ENCODE measurements at places on chromosomes 1 and 21.

GRCh38 chr1:245589316-245589715 lies 434.5 kb downstream of the KIF26B start:
- DNase-seq, result no peak

DNA sequence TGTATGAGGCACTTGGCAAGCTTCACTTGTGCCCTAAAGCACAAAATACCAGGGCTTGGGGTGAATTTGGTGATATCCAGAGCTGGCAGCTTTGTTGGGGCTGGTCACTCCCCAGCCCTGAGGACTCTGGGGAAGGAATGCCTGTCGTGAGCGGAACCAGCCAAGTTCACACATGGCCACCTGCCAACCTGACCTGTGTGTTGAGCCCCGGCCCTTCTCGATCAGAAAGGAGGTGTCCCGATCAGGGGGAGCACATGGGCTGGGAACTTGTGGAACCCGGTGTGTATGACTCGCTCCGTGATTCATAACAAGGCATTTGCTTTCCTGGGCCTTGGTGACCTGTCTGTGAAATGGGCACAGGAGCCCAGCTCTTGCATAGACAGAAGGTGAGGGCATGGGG lies 43.1 kb downstream of the AGPAT3 start:
- DNase-seq, result no peak

DNA sequence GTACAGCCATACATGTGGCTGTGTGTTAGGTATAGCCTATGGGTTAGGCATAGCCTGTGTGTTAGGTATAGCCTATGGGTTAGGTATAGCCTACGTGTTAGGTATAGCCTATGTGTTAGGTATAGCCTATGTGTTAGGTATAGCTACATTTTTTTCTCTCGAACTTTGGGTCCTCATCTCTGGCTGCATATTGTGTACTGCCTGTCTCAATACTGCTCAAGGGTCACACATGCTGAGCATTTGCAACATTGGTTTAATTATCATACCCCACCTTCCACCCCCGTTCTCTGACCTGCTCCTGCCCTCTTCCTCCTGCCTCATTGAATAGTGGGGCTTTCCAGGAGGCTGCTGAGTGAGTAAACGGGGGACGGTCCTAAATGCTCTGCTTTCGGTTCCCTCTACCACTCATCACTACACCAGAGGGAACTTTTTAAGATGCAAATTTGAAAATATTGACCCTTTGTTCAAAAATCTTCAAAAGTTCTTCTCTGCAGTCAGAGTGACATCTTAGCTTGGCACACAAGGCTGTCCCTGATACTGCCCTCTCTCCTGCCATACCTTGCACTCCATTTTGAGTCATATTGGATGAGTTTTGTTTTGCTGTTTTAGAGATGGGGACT lies 17.8 kb downstream of the OR2B11 start:
- DNase-seq, result no peak

GRCh38 chr21:46346296-46347202 lies 22.6 kb downstream of the PCNT start:
- DNase-seq, result no peak

DNA sequence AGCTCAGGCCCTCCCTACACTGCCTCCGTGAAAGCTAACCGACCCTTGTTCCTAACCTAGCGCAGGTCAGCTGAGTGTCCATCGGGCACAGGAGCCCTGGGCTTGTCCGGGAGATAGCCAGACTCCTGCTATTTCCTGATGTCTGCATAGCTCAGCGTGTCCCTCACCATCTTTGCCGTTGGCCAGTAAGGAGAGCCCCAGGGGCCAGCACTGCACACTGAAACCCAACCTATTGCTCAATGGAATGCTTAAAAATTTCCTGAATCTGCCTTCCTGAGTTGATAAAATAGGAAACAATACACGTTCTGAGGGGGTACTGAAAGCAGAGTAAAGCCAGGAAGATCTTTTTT lies 2.2 kb downstream of the RUNX1 start:
- DNase-seq, result no peak

DNA sequence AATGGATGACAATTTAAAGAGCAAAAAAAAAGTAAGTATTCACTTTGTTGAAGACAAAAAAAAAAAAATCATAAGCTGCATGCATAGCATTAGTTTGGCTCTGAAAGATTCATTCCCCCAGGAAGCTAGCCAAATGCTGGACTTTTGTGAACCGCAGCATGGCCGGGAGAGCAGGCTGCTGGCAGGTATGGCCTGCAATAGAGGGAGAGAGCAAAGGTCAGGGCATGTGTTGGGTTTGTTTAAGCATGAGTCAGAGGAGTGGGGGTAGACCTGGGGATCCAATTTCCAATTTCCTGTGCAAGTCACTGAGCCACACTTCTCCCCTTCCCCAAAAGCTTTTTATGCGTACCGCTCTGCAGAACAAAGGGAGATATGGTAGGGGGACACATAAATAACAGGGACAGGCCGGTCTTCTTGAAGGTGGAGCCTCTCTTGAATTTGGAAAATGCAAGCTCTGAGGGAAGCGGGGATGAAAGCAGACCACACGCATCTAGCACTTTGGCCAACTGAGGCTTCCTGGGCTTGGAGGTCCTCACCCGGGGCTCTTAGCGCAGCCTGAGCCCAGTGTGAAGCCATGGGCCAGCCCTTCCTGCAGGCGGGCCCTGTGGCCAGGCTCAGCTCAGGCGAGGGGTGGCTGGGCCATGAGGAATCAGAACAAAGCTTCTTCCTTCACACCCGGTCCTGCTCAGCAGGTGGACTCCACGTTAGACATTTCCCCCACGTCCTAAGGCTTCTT lies 171.1 kb downstream of the TOMM20 start:
- peak; percentile 37 for DNase-seq

GRCh38 chr1:22711071-22711470 lies 432 bp downstream of the EPHB2 start:
- DNase-seq, result no peak

DNA sequence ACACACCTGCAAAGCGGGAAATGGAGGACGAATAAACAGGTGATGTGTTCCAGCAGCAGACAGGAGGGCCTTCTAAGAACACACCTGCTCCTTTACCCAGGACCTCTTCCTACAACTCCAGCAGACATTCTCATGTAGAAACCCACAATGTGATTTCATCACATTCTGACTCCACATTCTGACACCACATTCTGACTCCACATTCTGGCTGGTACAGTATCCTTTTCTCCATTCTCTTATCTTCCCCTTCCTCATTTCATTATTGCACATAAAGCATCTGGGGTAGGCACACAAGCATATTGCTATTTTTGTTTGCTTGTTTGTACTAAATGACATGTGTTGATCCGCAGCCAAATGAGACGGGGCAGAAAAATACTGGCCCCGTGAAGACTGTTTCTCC lies 3.6 kb upstream of the ZNF124 start:
- no peak for DNase-seq

GRCh38 chr1:230240446-230241086 lies 173.5 kb downstream of the GALNT2 start:
- no peak for DNase-seq

DNA sequence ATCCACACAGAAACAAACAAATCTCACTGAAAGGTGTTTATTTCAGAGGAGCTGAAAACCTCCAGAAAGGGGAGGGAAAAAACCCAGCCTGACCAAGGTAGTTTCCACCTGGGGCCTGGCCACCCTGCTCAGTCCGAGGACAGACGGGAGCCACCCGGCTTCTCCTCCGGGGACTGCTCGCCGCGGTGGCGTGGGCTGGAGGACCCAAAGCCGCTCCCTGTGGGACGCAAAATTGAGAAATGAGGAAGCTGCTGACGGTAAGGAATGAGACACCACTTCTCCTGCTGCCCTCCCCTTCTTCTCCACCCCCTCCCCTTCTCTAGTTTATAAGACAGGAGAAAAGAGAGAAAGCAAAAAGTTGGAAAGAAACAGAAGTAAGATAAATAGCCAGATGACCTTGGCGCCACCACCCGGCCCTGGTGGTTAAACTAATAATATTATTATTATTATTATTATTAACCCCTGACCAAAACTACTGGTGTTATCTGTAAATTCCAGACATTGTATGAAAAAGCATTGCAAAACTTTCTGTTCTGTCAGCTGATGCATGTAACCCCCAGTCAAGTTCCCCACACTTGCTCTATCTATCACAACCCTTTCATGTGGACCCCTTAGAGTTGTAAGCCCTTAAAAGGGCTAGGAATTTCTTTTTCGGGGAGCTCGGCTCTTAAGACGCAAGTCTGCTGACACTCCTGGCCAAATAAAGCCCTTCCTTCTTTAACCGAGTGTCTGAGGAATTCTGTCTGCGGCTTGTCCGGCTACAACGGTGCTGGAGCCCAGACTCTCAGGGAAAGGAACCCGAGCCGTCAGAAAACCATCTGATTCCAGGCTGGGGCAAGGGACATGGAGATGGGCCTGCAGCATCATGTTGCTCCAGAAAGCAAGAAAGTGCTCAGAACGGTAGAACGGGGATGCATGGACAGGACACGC lies 12.5 kb downstream of the ITGB2 start:
- no peak for DNase-seq

DNA sequence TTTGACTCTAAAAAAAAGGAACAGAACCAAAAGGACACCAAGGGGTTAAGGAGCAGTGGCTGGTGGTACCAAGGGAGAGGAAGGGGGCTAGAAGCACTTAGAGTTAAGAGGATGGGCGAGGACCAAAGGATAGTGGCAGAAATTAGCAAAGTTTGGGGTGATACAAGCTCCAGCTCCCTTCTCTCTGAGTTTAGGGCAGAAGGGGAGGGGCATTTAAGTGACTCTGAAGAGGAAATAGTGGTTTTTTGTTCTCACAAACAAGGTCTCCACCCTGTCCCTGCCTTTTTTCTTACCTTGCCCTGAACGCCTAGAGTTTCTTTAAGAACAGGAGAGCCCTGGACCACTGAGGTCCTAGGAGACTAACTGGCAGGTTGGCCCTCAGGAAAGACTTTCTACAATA lies 3.3 kb downstream of the CDC42SE1 start:
- no peak for DNase-seq

GRCh38 chr1:235989105-235989504 lies 75.8 kb downstream of the NID1 start:
- no peak for DNase-seq

DNA sequence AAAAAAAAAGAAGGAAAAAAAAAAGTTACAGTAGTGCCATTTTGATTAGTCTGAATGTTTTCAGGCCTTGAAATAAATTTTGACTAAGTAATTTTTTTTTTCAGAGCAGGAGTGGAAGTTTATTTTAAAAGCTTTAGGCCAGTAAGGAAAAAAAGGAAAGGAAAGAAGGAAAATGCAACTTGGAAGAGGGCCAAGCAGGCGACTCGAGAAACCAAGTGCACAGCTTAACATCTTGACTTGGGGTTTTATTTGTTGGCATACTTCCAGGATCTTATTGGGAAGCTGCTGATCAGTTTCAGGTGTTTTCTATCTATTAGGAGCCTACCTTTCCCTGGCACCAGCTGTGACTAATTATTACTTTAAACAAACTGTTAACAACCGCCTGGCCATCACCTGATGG lies 41.7 kb downstream of the ATF3 start:
- no peak for DNase-seq

DNA sequence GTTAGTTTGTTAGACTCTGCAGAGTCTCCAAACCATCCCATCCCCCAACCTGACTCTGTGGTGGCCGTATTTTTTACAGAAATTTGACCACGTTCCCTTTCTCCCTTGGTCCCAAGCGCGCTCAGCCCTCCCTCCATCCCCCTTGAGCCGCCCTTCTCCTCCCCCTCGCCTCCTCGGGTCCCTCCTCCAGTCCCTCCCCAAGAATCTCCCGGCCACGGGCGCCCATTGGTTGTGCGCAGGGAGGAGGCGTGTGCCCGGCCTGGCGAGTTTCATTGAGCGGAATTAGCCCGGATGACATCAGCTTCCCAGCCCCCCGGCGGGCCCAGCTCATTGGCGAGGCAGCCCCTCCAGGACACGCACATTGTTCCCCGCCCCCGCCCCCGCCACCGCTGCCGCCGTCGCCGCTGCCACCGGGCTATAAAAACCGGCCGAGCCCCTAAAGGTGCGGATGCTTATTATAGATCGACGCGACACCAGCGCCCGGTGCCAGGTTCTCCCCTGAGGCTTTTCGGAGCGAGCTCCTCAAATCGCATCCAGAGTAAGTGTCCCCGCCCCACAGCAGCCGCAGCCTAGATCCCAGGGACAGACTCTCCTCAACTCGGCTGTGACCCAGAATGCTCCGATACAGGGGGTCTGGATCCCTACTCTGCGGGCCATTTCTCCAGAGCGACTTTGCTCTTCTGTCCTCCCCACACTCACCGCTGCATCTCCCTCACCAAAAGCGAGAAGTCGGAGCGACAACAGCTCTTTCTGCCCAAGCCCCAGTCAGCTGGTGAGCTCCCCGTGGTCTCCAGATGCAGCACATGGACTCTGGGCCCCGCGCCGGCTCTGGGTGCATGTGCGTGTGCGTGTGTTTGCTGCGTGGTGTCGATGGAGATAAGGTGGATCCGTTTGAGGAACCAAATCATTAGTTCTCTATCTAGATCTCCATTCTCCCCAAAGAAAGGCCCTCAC lies at the start of gene OLIG2:
Gene OLIG2 (plus strand): TSS at position 447 of the 954 bp plus-strand sequence. CDS start 928 bp downstream, outside the sequence.
- peak; percentile 95 for DNase-seq

DNA sequence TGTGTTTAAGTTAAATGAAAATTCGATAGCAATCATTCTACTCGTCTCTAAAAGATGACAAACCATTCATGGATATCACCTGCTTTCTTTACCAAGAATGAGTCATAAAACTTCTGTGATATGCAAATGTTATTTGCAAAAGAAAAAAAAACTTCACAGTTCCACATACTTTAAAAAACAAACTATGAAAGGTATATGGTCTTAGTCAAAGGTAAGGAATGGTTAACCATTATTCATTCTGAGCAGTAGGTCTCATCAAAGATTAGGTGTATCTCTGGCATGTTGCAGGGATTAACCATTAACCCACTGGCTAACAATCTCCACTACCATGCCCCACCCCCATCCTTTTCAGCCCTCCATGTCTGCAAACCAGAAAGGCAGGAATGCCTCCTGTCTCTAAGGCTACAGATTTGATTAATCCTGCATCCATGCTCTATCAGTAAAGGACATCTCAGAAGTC lies 44.4 kb downstream of the PTPN14 start:
- no peak for DNase-seq

DNA sequence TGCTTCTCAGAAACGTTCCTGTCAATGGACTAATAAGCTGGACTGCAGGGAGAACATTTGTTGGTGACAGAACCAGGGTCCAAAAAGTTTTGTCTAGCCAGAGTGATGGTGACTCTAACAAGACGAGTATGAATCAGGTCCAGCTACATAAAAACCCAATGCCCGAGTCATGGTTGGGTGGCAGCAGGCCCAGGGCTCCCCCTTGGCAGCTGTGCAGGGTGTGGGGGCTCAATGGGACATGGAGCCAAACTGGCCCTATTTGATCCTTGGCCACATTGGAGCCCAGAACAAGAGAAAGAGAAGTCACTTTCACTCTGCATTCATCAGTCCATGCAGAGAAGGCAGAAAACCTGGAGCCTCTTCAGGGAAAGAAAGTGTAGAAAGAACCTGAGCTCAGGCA lies 37.9 kb upstream of the TENT5C start:
- DNase-seq, result no peak

DNA sequence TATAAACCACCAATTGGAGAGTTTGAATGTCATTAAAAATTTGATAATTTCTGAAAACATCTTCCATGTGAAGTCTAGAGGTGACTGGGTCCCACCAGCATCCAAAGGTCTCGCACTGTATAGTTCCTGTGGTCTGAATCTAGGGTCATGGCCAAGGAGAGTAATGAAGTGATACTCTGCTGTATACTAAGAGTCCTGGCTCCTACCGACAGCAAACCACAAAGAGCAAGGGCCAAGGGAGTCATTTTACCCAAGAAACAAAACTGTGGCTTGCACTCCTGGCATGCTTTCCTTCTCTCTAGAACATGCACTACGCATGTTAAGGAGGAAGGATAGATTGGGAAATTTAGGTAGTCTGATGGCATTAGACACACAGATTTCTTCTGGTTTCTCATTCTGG lies 115.6 kb downstream of the BRINP2 start:
- DNase-seq, result no peak

- no peak for DNase-seq
These were observed 195.1 kb downstream of the PTPRC start for GRCh38 chr1:198833706-198834503.
